ENCODE measurements at places on chromosomes 4 and X.
A peak's percentile ranks its signal among the peaks of the same experiment; 100 is the strongest.

GRCh38 chrX:18899796-18900380, 84.0 kb downstream of the PHKA2 start:
- DNase-seq = no peak

DNA sequence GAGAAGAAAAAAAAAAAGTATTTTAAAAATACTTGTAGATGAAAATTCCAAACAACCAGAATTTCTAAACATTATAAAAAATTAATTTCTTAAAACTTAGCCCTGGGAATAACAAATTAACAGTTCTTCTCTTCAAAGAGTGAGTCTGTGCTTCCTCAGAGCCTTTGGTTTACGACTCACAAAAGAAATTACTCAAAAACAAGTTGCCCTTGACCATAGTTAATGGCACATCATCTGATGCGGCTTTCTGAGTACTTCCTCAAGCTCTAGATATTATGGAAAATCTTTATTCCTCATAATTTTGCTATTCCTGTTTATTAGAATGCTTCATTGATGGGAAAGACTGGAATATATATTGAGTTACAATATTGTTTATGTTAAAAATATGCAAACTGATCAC, 23.7 kb downstream of the TAPT1 start:
- DNase-seq = no peak

DNA sequence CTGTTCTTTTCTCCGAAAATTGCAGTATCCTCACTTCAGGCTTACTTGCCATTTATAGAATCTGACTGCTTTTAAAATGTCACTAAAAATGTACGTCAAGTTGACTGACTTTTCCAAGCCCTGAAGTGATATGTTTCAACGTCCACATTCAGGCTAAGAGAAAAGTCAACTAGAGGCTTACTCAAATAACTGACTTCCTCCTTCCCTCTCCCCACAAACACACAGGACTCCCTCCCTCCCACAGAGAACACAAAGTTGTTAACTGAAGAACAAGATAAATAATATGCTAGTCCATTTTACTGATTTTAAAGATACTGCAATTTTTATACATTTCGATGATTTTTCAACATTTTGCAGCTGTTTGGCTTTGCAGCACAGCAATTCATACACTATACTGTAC, 13.8 kb upstream of the CDKL2 start:
- no peak for DNase-seq

GRCh38 chr4:28548594-28548993, 1688.0 kb downstream of the STIM2 start:
- DNase-seq = no peak

DNA sequence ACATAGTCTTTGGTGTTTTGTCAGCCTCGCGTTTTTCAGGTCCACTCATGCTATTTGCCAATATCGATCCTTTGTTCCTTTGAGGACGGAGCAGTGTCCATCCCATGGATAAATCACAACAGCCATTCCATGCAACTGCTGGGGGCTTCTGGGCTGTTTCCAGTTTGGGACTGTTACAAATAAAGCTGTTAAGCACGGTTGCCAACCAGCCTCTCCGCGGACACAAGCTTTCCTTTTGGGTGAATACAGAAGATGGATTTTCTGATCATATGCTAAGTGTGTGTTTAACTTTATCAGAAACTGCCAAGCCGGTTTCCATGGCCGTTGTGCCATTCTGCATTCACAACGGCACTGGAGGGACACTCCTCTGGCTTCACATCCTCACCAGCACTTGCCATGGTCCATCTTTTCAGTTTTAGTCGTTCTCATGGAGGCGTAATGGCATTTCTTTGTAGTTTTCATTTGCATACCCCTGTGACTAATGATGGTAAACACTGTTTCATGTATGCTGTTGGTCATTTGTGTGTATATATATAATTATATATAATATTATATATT, 67.8 kb downstream of the ABLIM2 start:
- no peak for DNase-seq

DNA sequence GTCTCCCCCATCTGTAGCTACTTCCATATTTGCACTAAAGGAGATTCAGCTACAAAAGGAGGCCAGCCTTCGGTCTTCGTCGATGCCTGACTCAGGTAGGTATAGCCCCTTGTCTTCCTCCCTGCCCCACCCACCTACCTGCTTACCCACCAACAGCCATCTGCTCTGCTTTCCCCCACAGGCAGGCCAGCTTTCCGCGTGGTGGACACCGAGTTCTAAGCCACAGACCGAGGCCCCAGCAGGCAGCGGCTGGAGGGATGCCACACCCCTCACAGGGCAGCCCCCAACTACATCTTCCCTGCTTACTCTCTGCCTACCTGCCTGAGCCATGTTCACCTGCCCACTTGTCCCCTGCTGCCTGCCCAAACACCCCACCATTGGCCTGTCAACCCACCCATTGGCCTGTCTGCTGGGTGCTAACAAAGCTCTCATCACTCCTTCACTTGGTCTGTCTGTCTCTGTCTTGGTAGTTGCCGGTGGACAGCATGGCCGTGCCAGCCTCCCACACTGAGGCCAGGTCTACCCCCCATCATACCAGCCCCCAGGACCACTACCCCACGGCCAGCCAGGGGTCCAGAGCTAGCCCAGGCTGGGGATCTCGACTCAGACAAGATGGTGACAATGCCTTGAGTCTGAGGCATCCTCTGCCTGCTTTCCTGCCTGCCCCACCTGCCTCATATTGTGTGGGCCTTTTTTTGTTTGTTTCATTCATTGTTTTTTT, 4.1 kb upstream of the USP11 start:
- no peak for DNase-seq

- DNase-seq = no peak
Observed at GRCh38 chrX:44167116-44167515, 176.4 kb downstream of the EFHC2 start.

GRCh38 chr4:13219971-13220370, 264.2 kb downstream of the RAB28 start:
- no peak for DNase-seq

- no peak for DNase-seq
Observed at GRCh38 chr4:4687935-4688727, 146.3 kb upstream of the STX18 start.

DNA sequence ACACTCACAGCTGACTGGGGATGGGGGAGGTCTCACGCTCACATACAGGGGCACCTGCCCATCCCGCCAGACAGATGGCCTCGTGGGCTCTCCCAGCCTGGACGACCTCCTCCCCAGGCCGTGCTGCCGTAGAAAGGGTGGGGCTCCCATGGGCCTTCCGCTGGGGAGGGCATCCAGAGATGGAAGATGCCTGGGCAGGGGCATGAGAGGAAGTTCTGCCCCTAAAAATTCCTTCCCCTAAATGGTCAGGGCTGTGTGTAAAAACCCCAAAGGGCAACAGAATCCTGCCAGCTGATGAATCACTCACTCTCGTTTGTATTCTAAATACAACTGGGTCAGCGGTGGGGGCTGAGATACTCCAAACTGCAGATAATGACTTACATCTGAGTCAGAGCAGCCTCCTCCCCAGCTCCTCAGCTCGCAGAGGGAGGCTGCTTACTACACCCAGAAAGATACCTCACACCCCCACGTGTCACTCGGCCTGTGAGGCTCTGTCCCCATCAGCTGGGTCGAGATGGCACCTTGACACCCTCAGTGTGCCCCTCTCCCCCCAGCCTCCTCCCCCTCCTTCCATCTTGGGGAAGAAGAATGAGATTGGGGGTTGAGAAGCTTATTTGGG, 10.1 kb downstream of the WDR1 start:
- peak; percentile 78 for DNase-seq

- DNase-seq = no peak
Observed at GRCh38 chr4:98470831-98471230, 187.6 kb downstream of the TSPAN5 start.

GRCh38 chrX:77264490-77264889, 182.7 kb upstream of the FGF16 start:
- no peak for DNase-seq

GRCh38 chrX:23201706-23202105, 132.9 kb upstream of the PTCHD1 start:
- DNase-seq = no peak

GRCh38 chrX:132631579-132632232, 142.9 kb upstream of the MBNL3 start:
- no peak for DNase-seq

DNA sequence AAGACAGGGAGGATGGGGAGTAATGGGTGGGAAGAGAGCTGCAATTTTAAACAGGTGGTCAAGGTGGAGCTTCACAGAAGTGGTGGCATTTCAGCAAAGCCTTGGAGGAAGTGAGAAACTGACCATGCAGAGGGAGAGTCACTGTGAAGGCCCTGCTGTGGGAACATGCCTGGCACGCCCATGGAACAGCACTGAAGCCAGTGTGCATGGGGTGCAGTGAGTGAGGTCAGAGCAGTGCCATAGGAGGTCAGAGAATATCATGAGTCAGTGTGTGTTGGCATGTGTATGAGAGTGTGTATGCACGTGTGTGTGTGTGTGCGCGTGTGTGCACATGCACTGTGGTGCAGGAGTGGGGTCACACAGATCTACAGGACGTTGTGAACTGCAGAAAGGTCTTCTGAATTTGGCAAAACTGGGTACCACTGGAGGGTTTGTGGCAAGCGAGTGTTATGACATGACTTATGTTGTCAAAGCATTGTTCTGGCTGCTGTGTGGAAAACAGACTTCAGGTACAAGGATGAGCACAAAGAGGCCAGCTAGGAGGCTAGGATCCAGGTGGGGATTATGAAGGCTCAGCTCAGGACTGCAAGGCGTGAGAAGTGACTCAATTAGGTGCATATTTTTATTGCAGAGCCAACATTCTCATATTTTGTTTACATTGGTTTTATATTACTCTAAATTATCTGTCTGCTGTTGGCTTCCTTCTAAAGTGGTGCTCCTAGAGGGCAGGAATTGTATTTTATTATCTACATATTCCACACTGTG, 34.0 kb downstream of the ZNF827 start:
- DNase-seq = no peak

- DNase-seq = no peak
Observed at GRCh38 chrX:41759817-41760216, 35.8 kb downstream of the GPR82 start.

GRCh38 chr4:185987961-185988627, 80.9 kb upstream of the TLR3 start:
- DNase-seq = no peak

DNA sequence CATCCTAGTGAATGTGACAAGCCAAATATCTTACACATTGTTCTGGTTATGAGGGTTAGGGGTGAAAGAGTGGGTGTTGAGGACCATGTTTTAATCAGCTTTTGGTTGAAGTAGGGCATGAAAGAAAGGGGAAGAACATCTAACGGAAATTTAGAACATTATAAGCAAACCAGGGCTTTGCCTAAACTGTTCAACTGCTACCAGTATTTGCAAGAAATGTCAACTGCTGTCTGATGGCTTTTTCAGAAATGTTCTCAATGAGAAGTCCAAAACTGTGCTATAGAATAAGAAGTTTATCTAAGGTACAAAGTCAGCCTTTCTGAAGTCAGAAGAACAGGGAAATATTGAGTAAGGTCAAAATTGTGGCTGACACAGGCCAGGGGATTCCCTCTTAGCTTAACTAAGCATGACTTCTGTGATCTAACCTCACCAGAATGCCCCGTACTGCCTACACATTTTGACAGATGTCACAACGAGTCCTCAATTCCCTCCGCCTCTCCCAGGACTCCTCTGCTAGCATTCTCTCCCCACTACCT, 67.1 kb downstream of the DTHD1 start:
- peak; percentile 46 for DNase-seq

GRCh38 chrX:33195698-33196097, 15.7 kb downstream of the DMD start:
- DNase-seq = no peak

DNA sequence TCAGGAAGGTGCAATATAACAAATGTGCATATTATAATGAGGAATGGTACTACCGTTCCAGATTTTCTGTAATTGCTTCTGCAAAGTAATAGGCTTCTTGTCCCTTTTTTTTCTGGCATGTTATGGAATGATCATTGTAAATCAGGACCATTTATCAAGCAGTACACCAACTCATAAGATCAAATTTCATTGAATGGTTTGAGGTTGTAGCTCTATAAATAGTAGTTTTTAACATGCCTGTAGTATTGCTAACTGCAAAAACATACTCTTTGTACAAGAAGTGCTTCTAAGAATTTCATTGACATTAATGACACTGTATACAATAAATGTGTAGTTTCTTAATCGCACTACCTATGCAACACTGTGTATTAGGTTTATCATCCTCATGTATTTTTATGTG, 12.6 kb downstream of the IBSP start:
- no peak for DNase-seq

GRCh38 chr4:135277068-135277979, 1075.7 kb upstream of the PABPC4L start:
- DNase-seq = no peak

DNA sequence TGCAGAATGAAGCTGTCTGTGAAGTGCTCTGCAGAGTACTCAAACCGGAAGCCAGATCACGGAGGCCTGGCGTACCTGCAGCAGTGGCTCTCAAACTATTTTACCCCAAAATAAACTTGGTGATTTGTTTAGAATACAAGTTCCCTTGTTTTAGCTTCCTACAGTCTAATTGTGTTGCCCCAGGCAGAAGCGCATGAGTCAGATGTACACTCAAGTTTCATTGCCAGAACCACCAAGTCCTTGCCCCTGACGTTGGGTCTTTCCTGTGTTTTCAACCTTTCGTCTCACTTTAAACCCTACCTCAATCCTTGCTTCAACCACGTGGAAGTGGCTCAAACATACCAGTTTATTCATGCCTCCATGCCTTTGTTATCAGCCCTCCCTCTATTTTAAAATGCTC, 66.2 kb upstream of the SLC7A11 start:
- no peak for DNase-seq

GRCh38 chrX:102860235-102860634, 76.8 kb upstream of the RAB40AL start:
- DNase-seq = no peak

GRCh38 chr4:174422893-174423256, 99.4 kb downstream of the HPGD start:
- DNase-seq = no peak

DNA sequence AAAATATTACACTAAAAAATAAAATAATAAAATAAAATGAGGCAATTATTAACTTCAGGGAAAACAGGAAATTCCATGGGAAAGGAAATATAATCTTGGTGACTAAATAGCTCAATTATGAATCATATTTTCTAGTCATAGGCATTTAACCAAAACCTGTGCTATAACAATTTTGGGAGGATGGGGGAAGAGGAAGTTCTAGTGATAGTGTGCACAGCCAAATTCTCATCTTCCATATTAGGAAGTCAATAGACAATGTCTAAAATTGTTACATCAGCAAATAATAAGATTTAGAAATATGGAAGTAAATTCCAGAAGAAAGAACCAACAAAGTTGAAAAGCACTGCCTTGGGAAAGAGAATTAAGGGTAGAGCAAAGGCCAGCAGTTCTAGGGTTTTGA, 2.8 kb downstream of the AWAT2 start:
- DNase-seq = no peak

GRCh38 chr4:20773144-20773997, 73.1 kb downstream of the PACRGL start:
- peak; percentile 23 for DNase-seq

Measured in stimulated activated naive CD8-positive, alpha-beta T cell treated with anti-CD3 and anti-CD28 coated beads, Interleukin-15, Interleukin-2, amounts not matched to agents 100 U/mL and 50 U/mL, for 24 hours (primary cell).